ENCODE measurements at places on chromosomes 6 and 20.

DNA sequence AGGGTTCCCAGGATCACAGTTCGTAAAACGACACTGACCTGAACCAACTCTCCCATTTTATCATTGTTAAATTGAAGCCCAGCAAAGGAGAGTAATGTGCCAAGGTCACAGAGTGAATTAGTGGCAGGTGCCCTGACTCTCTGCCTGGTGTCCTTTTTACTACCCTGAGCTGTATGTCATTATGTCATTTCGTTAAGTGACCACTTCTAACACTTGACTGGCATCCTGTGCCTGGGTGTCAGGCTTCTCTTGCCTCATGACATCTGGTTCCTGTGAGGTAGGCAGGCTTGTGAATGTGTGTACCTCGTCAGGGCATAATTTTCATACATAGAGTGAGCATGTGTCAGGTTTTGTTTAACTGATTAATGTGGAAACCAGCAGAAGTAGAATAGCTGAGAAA, 48.6 kb downstream of the RALY start:
- peaks cover 27% of the 10 kb centered on the region for H3K4me1 ChIP-seq
- H3K4me3 ChIP-seq, result no peak overlapping the region
- DNase-seq, result no peak
- H3K36me3 ChIP-seq, result no peaks in the 10 kb centered on the region
- no peaks in the 10 kb centered on the region for H3K27me3 ChIP-seq
- H3K27ac ChIP-seq, result no peak overlapping the region

DNA sequence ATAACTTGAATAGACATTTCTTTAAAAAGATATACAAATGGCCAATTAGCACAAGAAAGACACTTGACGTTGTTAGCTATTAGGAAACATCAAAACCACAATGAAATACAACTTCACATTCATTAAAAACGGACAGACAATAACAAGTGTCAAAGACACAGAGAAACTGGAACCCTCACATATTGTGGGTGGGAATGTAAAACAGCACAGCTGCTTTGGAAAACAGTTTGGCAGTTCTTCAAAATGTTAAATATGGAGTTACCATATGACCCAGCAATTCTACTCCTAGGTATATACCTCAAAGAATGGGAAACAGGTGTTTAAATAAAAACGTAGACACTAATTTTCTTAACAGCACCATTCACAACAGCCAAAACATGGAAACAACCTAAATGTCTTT, 100.5 kb upstream of the SLC22A23 start:
- no peak overlapping the region for H3K4me3 ChIP-seq
- H3K36me3 ChIP-seq, result no peaks in the 10 kb centered on the region
- H3K27ac ChIP-seq, result no peak overlapping the region
- no peaks in the 10 kb centered on the region for H3K27me3 ChIP-seq

DNA sequence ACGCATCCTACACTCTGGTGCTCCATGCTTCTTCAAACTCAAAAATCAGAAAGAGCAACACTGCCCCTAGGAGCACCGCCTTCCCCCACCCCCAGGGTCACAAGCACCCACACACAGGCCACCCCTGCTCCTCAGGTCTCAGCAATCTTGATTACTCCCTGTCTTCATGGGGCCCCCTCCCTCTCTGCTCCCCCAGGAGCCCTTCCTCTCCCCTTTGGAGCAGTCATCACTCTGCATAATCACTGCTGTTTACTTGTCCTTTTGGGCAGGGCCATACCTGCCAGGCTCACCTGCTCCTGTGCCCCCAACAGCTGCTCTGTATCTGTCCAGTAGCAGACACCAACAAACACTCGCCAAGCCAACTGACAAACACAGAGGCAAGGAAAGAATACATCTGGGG, 7.6 kb upstream of the SYNDIG1 start:
- H3K36me3 ChIP-seq, result no peaks in the 10 kb centered on the region
- no peaks in the 10 kb centered on the region for H3K4me1 ChIP-seq
- no peak overlapping the region for H3K27ac ChIP-seq
- H3K27me3 ChIP-seq, result peaks cover 13% of the 10 kb centered on the region
- H3K4me3 ChIP-seq, result no peak overlapping the region
- no peak for DNase-seq

DNA sequence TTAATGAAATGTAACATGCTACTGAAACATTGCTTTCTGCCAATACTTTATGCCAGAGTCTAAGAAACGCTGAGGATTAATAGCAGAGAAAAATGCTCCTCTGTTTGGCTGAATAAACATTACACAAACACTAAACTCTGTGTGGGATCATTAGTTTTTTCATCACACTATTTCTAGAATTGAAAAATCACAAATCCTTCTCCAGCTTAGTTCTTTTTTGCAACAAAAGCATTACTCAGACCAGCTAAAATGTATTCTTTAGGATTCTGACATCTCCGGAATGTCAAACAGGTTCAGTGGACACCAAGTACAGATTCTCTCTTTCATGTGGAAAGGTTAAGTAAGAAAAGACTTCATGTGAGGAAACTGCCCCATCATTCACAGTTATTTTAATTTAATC, 226.9 kb downstream of the SIM1 start:
- no peak overlapping the region for H3K4me3 ChIP-seq
- H3K27ac ChIP-seq, result no peak overlapping the region
- no peaks in the 10 kb centered on the region for H3K4me1 ChIP-seq
- H3K36me3 ChIP-seq, result no peaks in the 10 kb centered on the region
- H3K27me3 ChIP-seq, result no peaks in the 10 kb centered on the region

GRCh38 chr6:14207448-14207847, 89.9 kb downstream of the CD83 start:
- no peak for DNase-seq
- H3K27ac ChIP-seq, result no peak overlapping the region
- no peak overlapping the region for H3K4me3 ChIP-seq
- H3K27me3 ChIP-seq, result no peaks in the 10 kb centered on the region

- peaks cover 25% of the 10 kb centered on the region for H3K4me1 ChIP-seq
Measured at GRCh38 chr6:41080621-41081020, 7.8 kb downstream of the NFYA start.

DNA sequence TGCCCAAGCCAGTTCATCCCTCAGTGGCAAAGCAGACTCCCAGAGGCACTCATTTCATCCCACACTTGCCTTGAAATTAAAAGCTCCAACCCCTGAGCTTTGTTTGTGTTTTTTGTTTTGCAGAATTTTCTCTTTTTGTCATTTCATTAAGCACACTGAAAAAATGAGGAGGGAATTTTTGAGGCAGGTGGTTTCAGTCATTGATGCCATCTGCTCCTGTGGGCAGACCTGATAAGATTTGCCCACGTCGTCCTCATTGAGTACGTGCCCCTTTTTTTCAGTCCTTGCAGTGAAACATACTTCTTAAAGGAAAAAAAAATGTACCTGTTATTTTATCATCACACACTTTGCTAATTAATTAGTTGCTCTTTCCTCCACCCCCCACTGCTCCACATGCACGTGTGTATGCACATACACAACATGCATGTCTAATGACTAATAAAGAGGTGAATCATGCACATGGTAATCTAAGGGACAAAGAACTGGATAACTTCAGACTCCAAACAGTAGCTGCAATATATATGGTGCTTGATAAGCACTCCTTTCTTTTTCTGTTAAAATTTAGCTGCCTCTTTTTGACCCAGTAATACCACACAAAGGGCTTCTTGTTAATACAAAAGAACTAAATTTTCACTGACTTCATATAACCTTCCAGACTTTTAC, 102.1 kb upstream of the TMEM181 start:
- H3K27me3 ChIP-seq, result no peaks in the 10 kb centered on the region
- no peak for DNase-seq
- peaks cover 20% of the 10 kb centered on the region for H3K36me3 ChIP-seq
- peaks cover under 1% of the 10 kb centered on the region for H3K4me1 ChIP-seq

DNA sequence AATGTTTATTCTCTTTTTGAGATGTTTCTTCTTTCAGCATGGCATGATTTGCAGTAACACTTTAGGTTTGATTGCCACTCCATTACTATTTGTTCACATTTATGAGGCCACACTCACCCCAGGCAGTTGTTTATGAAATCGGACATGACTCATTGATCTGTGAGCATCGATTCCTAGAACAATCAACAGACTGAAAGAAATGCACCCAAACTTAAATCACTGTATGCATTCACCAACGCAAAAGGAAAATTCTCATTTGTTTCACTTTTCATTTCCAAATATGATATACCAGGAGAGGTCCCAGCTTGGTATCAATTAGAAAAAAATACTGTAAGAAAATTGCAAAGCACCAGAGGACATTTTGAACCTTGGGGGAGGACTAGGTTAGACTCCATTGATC, 5.4 kb upstream of the GJA10 start:
- H3K27me3 ChIP-seq, result peaks cover 46% of the 10 kb centered on the region
- no peak overlapping the region for H3K4me3 ChIP-seq
- H3K36me3 ChIP-seq, result no peaks in the 10 kb centered on the region
- H3K4me1 ChIP-seq, result no peaks in the 10 kb centered on the region

DNA sequence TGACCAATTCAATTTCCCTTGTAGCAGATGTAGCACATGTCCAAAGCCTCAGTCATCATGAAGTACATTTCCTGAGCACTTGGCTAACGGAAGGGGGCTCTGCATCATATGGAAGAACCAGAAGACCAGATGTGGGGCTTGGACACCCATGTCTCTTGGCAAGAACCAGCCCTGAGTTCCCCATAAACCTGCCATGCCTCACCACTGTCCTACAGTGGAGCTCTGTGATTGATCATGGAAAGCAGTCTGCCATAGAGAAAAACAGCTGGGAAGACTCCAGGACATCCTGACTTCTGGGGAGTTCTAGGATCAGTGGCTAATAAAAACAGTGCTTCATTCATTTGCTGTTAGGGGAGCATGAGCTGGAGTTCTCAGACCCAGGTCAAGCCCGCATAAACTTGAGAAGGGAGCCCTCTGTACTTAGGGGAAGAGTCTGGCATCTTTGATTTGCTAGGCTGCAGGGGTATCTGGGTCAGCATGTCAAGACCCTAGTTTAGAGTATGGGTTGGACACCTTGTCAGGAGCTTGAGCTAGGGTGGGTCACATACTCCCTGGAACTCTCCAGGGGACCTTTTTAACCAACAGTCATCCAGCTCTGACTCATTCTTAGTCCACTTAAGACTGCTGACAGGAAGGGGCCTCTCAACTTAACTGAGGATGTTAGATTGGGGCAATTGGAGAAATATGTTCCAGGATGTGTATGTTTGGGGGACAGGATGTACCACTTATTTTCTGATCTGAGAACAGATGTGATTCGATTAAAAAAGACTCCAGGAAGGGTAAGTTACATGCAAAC, 26.3 kb upstream of the TRAM2 start:
- H3K36me3 ChIP-seq, result no peaks in the 10 kb centered on the region
- no peak for DNase-seq
- no peak overlapping the region for H3K4me3 ChIP-seq
- no peak overlapping the region for H3K27ac ChIP-seq
- peaks cover 3% of the 10 kb centered on the region for H3K4me1 ChIP-seq

DNA sequence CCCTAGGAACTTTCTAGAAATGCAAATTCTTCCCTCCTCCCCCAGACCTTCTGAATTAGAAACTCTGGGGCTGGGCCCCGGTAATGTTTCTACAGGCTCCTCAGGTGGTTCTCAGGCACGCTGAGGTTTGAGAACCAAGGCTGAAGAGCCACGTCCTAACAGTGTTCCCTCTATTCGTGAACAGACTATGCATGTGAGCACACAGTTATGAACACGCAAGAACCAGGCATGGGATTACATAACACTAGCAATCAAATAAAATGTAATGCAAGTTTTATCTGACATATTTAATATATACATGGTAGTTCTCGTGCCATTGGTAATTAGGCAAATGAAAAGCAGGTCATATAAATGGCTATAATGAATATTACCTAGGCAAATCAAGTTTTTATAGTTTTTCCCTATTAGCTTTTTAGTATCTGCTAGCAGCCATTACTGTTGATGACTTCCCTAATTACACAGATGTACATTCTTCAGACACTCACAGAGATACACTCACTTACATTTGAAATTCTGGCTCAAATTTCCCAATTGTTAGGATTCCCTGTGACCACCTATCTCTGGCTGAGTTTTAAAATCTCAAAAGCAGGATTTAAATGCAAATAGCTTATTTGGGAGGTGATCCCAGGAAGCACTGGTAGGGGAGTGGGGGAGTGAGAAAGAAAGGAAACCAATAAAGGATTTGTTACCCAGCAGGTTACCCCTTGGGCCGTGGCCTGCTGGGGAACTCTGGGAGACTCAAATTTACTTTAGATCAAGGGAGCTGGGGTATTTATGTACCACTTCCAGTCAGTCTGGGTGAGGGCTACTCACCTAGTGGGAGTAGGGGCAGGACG, 104.1 kb downstream of the TCP11 start:
- H3K27ac ChIP-seq, result no peak overlapping the region
- H3K4me1 ChIP-seq, result peaks cover 55% of the 10 kb centered on the region
- H3K4me3 ChIP-seq, result no peak overlapping the region
- no peaks in the 10 kb centered on the region for H3K36me3 ChIP-seq
- no peaks in the 10 kb centered on the region for H3K27me3 ChIP-seq

DNA sequence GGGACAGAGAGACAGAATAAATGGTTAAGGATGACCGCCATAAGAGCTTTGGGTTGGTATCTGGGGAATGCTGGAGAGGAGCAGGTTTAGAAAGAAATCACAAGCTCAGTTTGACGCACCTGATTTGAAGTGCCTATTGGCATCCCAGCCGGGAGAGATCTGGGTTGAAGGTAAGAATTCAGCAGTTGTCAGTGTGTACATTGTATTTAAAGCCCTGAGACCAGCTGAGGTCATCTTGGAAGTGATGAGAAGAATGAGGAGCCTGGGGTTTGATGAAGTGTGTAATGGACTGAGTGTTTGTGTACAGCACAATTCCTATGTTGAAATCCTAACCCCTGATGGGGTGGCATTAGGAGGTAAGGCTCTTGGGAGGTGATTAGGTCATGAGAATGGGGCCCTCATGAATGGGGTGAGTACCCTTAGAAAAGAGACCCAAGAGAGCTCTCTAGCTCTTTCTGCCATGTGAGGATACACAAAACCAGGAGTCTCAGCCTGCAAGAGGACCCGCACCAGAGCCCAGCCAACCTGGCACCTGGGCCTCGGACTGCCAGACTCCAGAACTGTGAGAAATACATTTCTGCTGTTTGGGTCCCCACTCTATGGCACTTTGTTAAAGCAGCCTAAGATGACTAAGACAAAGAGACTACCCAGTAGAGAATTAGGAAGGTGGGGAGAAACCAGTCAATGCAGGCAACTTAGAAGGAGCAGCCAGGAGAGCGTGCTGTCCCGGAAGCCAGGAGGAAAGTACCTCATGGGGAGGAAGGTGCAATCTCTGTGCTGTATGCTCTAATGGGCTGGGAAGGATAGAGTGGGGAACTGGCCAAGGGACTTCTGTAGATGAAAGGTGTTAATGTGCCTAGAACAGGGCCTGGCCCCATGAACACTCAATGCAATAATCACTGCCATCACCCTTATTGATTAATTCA, 133.7 kb upstream of the SLC24A3 start:
- H3K27me3 ChIP-seq, result no peaks in the 10 kb centered on the region
- H3K4me3 ChIP-seq, result no peak overlapping the region
- no peak for DNase-seq

- no peak overlapping the region for H3K4me3 ChIP-seq
- H3K27ac ChIP-seq, result no peak overlapping the region
- no peaks in the 10 kb centered on the region for H3K4me1 ChIP-seq
- DNase-seq, result no peak
- H3K27me3 ChIP-seq, result no peaks in the 10 kb centered on the region
Measured at GRCh38 chr6:38273325-38273724, 366.4 kb downstream of the BTBD9 start.
